Left lobe of liver (tissue), 2 donors: ENCODE measurements at places on chromosomes 16 and 17. TPM values are rescaled to one million over a fixed set of nuclear protein-coding genes. Genes with fewer than 3 reads are reported as not detected.
A peak's percentile ranks its signal among the peaks of the same experiment; 100 is the strongest.

CPSF4L gene
- 0.13 TPM for total RNA-seq

- no peak for DNase-seq
These were observed 15.1 kb upstream of the NCBP3 start for GRCh38 chr17:3860939-3861700.

TBC1D3E gene
- not detected for total RNA-seq

GRCh38 chr16:81324808-81325207 is 10.0 kb downstream of the GAN start:
- DNase-seq, result no peak

GSDMA gene
- not detected for total RNA-seq

DNA sequence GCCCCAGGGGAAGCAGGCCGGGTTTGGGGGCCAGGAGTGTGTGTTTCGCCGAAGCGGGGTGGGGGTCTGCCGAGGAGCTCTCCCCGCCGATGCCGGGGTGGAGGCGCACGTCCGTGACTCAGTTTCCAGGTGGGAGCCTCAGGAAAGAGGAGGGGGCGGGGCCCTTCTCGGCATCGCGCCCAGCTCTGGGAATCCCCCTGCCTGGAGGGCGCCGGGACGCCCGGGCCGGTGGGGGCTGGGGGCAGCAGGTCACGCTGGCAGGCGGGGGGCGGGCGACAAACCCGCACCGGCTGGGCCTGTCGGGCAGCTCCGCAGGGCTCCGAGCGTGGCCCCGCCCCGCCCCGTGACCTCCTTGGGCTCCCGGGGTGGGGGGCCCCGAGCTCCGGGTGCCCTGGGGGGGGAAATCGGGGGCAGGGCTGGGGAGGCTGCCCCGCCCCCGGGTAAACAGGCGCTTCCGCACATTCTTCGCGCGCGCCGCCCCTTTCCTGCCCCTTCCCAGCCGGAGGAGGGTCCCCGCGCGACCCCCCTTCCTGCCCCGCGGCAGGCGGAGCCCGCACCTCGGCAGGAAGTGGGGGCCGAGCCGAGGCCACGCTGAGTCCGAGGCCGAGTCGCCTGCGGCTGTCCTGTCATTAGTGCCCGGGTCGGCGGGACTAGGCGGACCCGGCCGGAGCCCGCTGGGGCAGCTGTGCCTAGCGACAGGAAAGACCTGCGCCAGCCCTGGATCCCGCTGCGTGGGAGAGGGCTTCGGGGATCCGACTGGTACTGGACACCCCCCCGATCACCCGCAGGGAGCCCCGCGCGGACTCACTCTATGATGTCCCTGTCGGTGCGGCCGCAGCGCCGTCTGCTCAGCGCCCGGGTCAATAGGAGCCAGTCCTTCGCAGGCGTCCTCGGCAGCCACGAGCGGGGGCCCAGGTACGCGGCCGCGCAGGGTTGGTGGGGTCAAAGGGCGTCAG is 9.3 kb downstream of the RIPOR1 start:
- DNase-seq, result peak; percentile 68

DNA sequence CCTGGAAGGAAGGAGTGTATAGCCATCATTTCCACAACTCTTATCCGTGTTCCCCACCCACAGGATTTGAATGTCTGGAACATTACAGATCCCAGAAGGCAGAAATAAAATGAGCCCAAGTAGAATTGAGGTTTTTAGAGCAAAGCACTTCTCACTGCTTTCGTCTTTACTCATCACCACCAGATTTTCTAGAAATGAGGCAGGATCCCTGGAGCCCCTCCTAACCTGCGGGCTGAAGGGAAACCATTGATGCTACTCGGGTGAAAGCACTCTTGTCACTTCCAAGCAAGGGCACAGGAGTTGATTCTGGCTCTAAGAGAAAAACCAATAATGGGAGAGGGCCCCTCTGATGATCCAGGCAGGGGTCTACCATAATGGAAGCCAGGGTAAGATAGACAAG is 2.8 kb upstream of the ALDOC start:
- DNase-seq, result no peak

DNA sequence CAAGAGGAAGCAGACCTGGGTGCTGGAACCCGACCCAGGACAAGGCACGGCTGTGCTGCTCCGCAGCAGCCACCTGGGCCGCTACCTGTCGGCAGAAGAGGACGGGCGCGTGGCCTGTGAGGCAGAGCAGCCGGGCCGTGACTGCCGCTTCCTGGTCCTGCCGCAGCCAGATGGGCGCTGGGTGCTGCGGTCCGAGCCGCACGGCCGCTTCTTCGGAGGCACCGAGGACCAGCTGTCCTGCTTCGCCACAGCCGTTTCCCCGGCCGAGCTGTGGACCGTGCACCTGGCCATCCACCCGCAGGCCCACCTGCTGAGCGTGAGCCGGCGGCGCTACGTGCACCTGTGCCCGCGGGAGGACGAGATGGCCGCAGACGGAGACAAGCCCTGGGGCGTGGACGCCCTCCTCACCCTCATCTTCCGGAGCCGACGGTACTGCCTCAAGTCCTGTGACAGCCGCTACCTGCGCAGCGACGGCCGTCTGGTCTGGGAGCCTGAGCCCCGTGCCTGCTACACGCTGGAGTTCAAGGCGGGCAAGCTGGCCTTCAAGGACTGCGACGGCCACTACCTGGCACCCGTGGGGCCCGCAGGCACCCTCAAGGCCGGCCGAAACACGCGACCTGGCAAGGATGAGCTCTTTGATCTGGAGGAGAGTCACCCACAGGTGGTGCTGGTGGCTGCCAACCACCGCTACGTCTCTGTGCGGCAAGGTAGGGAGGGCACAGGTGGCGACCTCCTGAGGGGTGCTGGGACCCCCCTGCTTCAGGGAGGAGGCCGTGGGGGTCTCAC is 667 bp downstream of the FSCN2 start:
- no peak for DNase-seq

- DNase-seq, result no peak
These were observed 58.3 kb downstream of the RAI1 start for GRCh38 chr17:17739388-17740066.

TMEM231 gene
- 1.5 TPM for total RNA-seq

DNA sequence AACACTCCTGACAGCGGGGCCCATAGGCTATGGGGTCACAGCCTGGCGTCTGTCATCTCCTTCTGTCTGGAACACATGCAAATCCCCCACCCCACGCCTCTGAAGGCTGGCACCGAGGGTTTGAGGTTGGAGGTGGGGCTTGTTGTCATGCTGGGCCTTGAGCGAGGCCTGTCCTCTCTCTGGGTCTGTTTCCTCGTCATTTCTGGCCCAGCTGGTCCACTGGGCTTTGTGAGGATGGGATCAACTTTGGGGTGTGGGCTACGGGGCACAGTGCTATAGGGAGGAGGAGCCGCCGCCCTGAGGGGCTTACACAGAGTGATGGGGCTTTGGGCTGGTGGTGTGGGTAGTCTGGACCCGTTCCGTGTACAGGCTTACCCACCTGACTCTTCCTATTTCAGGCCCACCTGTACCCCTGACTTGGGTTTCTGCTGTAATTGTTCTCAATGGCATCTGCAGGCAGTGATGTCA is 87.5 kb downstream of the AMFR start:
- no peak for DNase-seq

KRT33A gene
- not detected for total RNA-seq
